ENCODE measurements at places on chromosomes 1 and 21.

DNA sequence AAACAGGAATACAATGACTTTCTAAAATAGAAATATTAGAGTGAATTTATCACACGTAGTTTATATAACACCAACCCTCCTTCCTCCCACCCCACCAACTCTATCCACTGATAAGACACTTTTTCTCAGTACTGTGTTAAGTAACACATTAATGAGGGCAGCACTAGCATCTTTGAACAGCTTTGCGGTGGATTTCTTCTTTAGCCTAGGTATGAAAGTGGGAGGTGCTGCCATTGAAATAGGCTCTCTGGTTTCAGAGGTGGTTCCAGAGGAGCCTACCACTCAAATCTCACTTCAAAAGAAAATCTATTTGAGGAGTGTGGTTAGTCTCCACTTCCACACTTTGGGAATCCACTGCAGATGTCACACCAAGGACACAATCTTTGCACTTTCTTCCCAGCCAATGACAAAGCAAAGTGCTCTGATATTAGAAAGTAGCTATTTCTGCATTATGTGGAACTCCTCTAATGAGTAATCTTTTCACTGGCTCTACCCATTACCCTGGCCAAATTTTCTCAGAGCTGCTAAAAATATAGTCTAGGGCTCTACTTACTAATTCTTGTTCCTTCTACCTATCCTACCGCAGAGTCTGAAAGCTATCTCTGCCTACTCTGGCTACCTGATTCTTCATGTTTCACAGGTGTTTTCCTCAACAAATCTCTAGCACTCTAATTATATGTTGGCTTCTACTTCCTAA lies 1667.8 kb downstream of the MRPL39 start:
- no peak for DNase-seq

DNA sequence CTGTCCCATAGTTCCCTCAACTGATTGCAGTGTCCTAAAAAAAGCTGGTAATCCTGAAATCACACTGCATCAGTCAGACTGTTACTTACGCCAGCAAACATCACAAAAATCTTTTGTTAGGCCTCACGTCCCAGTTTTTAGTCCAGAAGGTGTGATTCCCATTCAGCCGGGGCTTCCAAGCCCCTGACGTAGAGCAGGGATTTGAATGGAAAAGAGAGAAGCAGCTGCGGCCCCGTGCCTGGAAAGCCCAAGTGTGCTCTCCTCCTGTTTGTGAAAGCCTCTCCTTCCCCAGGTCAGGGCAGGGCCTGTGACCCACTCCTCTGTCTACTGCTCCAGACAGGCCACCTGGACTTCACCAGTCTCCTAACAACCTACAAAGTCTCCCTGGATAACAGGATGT lies 20.7 kb downstream of the KCNA10 start:
- DNase-seq = no peak

DNA sequence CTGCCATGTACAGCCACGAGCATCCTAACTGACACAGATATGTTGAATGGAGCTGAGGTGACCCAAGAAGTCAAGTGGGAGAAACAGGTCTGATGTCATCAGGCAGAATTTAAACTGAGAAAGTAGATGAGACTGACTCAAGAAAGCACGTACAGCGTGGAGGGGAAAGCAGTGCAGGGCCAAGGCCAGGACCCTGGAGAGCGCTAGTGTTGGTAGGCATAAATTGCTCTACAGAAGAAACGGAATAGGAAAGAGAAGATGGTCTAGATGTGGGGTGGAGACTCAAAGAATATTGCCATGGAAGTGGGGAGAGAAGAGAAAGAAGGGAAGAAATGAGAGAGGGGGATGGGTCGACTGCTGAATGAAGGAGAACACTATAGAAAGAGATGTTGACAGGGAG lies 45.3 kb upstream of the GJB5 start:
- DNase-seq = no peak

DNA sequence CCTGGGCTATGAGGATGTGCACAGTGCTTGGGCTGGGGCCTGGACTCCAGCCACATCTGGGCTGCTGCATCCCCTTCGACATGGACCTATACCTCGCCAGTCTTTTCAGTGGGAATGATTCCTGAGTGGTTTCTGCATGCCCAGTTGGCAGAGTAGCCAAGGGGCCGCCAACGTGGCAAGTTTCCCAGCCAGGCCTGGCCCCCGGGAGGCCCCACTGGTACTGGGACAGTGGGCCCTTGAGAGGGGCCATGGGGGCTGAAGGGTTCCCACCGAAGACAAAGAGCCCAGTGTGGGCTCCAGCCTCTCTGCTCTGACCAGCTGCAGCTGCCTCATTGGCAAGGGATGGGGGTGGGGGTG lies 15.4 kb downstream of the RAP1GAP start:
- no peak for DNase-seq

- no peak for DNase-seq
Measured at GRCh38 chr1:58979086-58979485, 195.2 kb upstream of the JUN start.

DNA sequence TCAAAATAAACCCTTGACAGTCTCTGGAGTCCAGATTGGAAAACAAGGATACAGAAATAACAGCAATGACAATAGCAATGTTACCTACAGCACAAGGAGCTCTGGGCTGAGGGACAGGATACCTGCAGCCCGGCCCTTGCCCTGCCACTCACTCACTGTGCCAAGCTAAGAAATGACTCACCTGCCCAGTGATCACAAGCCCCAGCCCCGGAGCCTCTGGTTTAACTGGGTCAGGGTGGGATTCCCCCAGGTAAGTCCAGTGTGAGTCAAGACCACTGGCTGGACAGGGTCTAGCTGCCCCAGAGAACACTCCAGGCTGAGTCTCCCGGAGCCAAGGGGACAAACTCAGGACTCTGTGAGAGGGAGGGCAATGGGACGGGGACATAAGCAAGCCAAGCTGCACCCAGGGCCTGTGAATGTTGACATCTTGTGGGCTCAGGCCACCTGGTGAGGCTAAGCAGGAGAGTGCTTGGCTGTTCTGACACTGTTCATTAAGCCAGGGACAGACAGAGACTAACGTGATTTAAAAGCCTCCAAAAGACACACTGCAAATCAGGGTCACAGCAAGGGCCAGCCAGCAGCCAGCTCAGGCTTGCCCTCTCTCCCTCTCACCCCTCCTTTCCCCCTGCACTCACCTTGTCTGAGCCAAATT lies 64.1 kb downstream of the MIS18A start:
- no peak for DNase-seq

GRCh38 chr1:114455102-114455785 lies 55.8 kb downstream of the TRIM33 start:
- DNase-seq = no peak
